Renal cortical epithelial cell (primary cell): ENCODE measurements at places on chromosomes 6 and 20. TPM values are rescaled to one million over a fixed set of nuclear protein-coding genes. Genes with fewer than 3 reads are reported as not detected.

The HUS1B gene
- total RNA-seq: 0.70 TPM in 1 of 2 replicates, not detected in the other

The HTR1B gene
- total RNA-seq: 0.15 and 0.17 TPM in 2 replicates

The TRIM40 gene
- not detected in 2 replicates for total RNA-seq

The RCAN2 gene
- total RNA-seq: 1.6 and 3.1 TPM in 2 replicates

The ADRM1 gene
- total RNA-seq: 85.2 and 144 TPM in 2 replicates

The CRISP3 gene
- not detected in 2 replicates for total RNA-seq

The MUC22 gene
- 0.15 TPM in 1 of 2 replicates, not detected in the other for total RNA-seq

The MDFI gene
- 3.4 and 20.0 TPM in 2 replicates for total RNA-seq

The MOXD1 gene
- 53.5 and 145 TPM in 2 replicates for total RNA-seq

The TBX18 gene
- 2.3 and 2.4 TPM in 2 replicates for total RNA-seq

The SOX18 gene
- 0.05 and 0.17 TPM in 2 replicates for total RNA-seq

The RAET1E gene
- total RNA-seq: not detected in 2 replicates

The GLYATL3 gene
- total RNA-seq: not detected in 2 replicates

The BACH2 gene
- total RNA-seq: 0.52 and 0.89 TPM in 2 replicates

The CALHM4 gene
- total RNA-seq: not detected in 2 replicates

The MUC21 gene
- total RNA-seq: not detected in 2 replicates

The CDSN gene
- total RNA-seq: under 0.01 and 0.05 TPM in 2 replicates

The ARMH2 gene
- total RNA-seq: not detected in 2 replicates

The NKAIN2 gene
- total RNA-seq: not detected in 2 replicates

The FAM83B gene
- 13.5 and 17.2 TPM in 2 replicates for total RNA-seq

The DEFB132 gene
- not detected in 2 replicates for total RNA-seq

The EHMT2 gene
- 37.7 and 72.3 TPM in 2 replicates for total RNA-seq

The NUP43 gene
- 18.9 and 29.3 TPM in 2 replicates for total RNA-seq

The HLA-DOA gene
- total RNA-seq: 0.55 and 1.6 TPM in 2 replicates

The TDRD6 gene
- total RNA-seq: under 0.01 and 0.35 TPM in 2 replicates

The TREM2 gene
- not detected in 2 replicates for total RNA-seq

The IL17A gene
- not detected in 2 replicates for total RNA-seq

The CENPQ gene
- 5.0 and 10.4 TPM in 2 replicates for total RNA-seq

The PLEKHG1 gene
- total RNA-seq: 11.1 and 13.4 TPM in 2 replicates

The ZSCAN12 gene
- total RNA-seq: 5.9 and 12.8 TPM in 2 replicates

The SAMD3 gene
- not detected in 2 replicates for total RNA-seq

The ADAM33 gene
- total RNA-seq: 0.10 TPM in 1 of 2 replicates, not detected in the other

The C20orf204 gene
- total RNA-seq: 0.45 TPM in 1 of 2 replicates, not detected in the other

The SNAP91 gene
- 0.10 TPM in 1 of 2 replicates, not detected in the other for total RNA-seq

The NFATC2 gene
- under 0.01 and 0.35 TPM in 2 replicates for total RNA-seq

The COL21A1 gene
- 0.50 TPM in 1 of 2 replicates, not detected in the other for total RNA-seq

The RAB44 gene
- total RNA-seq: not detected in 2 replicates

The ADGB gene
- total RNA-seq: not detected in 2 replicates

The MRS2 gene
- 55.6 and 58.9 TPM in 2 replicates for total RNA-seq

The EDEM2 gene
- 51.9 and 78.1 TPM in 2 replicates for total RNA-seq

The PRL gene
- not detected in 2 replicates for total RNA-seq

The DEFB128 gene
- not detected in 2 replicates for total RNA-seq

The GTF2H4 gene
- 17.2 and 24.2 TPM in 2 replicates for total RNA-seq

The PRKN gene
- 3.6 and 3.8 TPM in 2 replicates for total RNA-seq

The POPDC3 gene
- total RNA-seq: under 0.01 and 2.1 TPM in 2 replicates

The GPSM3 gene
- 0.40 and 1.9 TPM in 2 replicates for total RNA-seq

The UBE2C gene
- 0.75 and 16.7 TPM in 2 replicates for total RNA-seq

The MUCL3 gene
- 0.17 TPM in 1 of 2 replicates, not detected in the other for total RNA-seq

The MROH8 gene
- 1.1 and 1.2 TPM in 2 replicates for total RNA-seq

The PLA2G7 gene
- total RNA-seq: 0.10 and 0.87 TPM in 2 replicates

The BAG2 gene
- total RNA-seq: 9.2 and 14.6 TPM in 2 replicates
